ENCODE measurements at places on chromosomes 7 and 10.
A peak's percentile ranks its signal among the peaks of the same experiment; 100 is the strongest.

- DNase-seq = no peak
These were observed 336.8 kb downstream of the GPR37 start for GRCh38 chr7:124428781-124429180.

GRCh38 chr10:130021383-130021950, 57.4 kb upstream of the EBF3 start:
- DNase-seq = no peak

- DNase-seq = no peak
These were observed 57.3 kb upstream of the MET start for GRCh38 chr7:116614499-116615262.

DNA sequence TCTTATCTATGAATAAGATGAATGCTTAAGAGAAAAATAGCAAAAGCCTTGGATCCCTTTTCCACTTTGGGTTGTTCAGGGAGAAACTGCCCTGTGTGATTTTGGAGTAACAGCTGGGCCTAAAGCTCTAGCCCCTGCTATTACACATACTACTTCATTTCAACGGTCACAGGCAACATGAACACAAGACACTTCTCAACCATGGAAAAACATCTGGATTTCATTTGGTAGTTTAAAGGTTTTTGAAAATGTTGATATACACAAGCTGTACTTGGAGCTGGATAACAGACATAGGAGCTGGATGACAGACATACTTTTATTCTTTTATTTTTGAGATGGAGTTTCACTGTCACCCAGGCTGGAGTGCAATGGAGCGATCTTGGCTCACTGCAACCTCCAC, 2.7 kb upstream of the CHUK start:
- DNase-seq = no peak

DNA sequence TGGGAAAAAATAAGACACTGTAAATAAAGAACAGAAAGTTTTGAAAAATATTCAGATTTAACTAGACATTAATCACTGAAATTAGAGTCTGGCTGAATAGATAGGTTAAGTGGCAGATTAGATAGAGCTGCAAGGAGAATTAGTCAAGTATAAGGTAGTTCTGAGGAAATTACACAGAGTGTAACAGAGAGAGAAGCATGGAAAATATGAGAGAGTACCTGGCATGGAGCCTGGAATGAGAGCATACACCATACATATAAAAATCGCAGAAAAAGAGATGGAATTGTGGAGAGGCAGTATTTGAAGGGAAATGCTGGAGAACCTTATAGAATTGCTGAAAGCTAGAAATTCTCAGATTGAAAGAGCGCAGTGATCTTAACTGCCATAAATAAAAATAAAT, 46.9 kb downstream of the ZNRF2 start:
- no peak for DNase-seq

GRCh38 chr10:21516242-21517131, 9.0 kb downstream of the SKIDA1 start:
- no peak for DNase-seq

DNA sequence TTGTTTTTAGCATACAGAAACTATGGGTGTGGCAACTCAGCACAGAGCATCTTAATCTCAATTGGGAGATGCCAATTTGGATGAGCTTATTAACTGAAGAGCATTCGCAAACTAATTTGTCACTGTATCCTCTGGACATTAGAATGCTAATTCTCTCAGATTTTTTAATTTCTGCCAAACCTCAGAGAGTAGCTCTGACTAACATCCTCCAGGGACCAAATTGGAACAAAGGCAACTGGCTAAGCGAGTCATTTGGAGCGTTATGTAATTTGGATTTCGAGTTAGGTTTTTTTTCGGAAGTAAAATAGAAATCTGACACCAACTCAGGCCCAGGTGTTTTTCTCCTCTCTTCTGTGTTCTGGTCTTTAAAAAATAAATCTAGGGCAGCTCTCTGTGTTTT, 201.9 kb downstream of the BMPER start:
- DNase-seq = no peak

DNA sequence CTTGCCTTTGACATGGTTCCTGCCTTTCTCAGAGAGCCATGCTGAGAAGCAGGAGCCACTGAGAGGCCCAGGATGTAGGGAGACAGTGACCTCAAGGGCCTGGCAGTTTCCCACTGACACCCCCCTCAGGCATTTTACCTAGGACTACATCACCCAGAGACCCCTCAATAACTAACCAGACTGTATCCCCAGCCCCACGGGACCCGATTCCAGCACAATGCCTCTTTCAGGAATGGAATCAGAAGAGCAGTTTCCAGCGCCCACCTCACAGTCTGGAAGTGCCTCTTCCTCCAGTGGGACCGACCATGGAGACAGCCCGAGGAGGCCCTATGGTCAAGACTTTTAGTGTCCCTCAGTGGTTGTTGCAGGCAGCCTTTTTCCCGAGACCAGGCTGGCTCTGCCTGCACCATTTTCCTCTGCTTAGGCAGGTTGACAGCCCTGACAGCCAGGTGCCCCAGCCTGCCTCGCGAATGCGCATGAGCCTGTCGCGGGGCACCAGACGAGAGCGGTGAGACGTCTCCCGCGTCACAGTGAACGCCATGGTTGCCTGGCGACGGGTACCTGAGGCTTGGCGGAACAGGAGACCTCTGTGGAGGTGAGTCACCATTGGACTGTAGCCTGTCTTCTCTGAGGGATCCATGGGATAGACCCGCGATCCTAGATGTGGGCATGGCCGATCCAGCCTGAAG, 28.4 kb upstream of the ZNF273 start:
- DNase-seq = no peak

GRCh38 chr7:92647011-92647625, 56.9 kb upstream of the FAM133B start:
- no peak for DNase-seq

GRCh38 chr7:137978464-137979237, 23.2 kb downstream of the CREB3L2 start:
- DNase-seq = no peak

GRCh38 chr10:124551755-124552154, 90.1 kb downstream of the LHPP start:
- no peak for DNase-seq

- DNase-seq = no peak
These were observed 61.7 kb downstream of the VOPP1 start for GRCh38 chr7:55510621-55511020.

DNA sequence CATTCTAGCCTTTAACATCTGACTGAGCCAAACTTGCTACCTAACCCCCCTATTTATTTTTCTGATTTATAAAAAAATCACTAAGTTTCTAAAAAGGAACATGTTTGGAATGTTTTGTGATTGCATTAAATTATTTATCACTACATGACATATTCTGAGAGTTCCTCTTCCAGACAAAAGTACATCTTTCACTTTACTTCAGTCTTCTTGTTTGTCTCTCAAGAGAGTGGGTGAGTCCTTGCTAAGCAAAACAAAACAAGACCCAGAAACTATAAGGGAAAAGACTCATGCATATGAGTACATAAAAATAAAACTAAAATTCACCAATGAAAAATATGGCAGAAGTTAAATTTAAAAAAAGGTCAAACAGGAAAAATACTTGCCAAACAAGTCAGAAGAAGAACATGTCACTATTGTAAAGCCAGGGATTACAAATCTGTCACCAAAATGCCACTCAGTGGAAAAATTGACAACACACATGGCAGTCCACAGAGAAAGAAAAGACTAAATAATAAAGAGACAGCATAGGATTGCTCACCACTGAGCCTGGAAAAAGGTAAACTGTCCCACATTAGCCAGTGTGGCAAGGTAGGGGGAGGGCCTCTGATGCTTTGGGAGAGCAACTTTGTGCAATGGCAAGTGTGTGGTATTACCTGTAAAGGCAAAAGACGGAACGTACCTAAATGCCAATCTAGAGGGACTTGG, 166.7 kb upstream of the ZNF32 start:
- no peak for DNase-seq

- no peak for DNase-seq
These were observed 877 bp downstream of the NCOA4 start for GRCh38 chr10:46029461-46030030.

DNA sequence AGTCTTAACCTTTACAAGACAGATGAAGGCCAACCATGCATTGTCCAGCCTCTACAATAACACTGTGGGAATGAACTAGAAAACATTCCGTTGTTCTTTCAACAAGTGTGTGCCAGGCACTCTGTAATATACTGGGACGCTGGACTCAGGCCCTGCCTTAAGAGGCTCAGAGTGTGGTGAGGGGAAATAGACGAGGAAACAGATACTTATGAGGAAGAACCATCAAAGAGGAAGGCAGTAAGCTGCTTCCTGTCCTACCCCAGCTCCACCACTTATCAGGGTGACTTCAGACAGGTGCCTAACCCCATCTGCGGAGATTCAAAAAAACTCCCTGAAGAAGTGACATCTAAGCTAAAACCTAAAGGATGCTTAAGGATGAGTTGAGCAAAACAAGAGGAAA, 8.9 kb upstream of the TRIM8 start:
- DNase-seq = no peak

DNA sequence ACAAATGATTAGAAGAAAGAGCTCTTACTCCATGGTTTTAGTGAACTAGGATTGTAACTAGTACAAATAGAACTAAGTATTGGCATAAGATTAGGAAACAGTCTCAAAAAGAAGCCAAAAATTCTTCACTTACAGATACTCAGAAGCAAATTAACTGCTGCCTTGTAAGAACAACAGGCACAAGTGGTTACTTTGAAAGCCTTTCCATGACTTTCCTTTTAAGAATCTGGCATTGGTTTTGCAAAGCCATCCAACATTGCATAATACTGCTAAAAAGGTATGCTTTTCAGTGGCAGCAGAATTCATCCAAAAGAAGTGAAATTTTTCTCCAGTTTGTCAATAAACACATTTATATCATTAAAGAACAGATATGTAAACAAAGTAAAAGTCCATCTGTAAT, 126.8 kb upstream of the ODAD2 start:
- no peak for DNase-seq

GRCh38 chr7:94701555-94701973, 45.6 kb upstream of the SGCE start:
- peak; percentile 40 for DNase-seq

DNA sequence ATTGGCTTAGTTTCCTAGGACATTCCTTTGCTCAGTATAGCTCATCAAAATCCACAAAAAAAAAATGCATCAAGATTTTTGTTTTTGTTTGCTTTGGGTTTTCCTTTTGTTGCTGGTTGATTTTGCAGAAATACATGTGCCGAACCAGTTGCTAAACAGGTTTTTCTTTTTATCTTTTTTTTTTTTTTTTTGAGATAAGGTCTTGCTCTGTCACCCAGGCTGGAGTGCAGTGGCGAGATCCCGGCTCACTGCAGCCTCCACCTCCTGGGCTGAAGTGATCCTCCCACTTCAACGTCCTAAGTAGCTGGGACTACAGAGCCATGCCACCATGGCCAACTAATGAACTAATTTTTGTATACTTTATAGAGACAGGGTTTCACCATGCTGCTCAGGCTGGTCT, 8.3 kb downstream of the CSTF2T start:
- no peak for DNase-seq

DNA sequence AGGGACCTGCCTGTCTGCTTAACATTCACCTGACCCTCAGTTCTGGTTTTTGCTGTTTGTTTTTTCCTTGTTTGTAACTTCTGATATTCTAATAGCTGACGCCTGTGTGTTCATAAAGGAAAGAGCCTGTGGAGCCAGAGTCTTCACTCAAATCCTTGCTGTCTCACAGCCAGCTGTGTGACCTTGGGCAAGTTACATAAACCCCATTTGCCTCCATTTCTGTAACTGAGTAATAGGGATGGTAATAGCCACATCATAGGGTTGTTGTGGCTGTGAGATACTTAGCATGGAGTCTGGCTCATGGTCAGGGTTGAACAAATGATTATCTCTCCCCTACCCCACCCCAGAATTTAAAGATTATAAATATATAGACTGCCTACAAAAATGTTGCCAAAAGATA, 27.0 kb downstream of the WBP1L start:
- no peak for DNase-seq

DNA sequence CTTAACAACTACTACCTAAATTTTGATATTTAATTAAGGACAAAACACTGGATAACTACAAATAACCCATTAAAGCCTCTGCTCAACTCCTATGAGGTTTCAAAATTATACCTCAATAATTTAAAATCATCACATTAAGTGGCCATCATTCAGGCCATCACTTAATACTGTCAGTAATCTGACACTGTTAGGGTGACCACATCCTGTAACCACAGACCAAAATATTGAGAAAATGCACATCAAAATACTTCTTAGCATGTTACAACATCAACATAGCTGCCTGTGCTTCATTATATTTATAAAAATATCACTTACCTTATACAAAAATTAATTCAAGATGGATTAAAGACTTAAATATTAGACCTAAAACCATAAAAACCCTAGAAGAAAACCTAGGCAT, 23.3 kb downstream of the SEM1 start:
- no peak for DNase-seq

- no peak for DNase-seq
These were observed 121.6 kb upstream of the KAT6B start for GRCh38 chr10:74704629-74705357.

- no peak for DNase-seq
These were observed 10.7 kb downstream of the KMT2E start for GRCh38 chr7:105024734-105025133.

DNA sequence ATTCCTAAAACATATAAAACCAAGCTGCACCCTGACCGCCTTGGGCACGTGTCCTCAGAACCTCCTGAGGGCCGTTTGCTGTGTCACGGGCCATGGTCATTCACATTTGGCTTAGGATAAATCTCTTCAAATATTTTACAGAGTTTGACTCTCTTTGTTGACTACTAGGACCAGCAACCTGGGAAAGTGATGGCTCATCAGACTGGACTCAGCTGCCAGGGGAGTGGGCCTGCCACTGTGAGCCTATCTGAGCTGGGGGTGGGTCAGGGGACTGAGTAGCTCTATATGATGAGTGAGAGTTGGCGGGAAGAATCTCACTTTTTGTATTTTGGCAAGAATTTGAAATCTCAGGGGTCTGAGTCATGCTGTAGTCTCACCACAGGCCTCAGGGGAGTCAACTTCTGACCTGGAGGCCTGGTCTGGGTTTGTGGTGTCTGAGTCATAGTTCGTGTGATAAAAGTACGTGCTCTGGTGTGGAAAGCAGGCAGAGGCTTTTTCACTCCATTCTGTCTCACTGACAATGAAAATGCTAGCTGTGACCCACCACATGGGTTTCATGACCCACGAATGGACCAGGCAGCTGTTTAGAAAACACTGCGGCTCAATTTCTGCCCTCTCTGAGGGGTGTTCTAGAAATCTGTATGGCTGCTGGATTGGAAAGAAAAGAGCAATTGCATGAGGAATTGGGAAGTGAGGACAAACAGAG, 4.2 kb upstream of the UPP1 start:
- no peak for DNase-seq

DNA sequence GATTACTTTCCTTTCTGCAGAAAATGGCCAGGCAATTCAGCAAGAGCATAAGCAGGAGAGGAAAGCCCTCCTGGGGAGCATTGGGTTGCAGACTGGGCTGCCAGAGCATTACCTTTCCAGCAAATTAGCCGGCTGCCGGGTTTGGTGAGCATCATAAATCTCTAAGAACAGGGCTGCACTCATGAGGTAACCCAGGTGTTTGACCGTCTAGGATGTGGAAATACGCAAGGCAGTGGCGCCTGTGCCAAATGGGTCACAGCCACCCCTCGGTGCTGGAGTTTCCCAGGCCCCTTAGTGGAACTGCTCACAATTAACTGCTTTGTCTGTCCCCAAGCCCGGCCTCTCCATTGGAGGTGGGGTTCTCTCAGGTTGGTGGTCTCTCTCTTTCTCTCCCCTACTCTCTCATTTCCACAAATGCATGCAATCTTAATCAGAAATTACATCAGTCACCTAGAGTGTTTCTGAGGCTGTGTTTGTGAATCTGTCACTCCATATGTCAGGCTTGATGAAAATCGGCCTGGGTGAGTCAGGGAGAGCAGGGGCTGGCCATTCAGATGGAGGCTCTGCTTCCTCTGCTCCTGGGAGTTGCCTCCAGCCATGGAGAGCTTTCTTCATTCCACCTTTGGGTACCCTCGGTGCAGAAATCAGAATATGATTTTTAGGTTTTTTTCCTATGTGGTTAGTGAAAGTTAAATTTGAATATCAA, 26.7 kb downstream of the PTN start:
- DNase-seq = no peak

Data from iPS DF 19.7 (cell line).